GF-D8 (cell line): ENCODE measurements at places on chromosomes 2 and 18.

GRCh38 chr2:147862859-147863516 lies 18.2 kb downstream of the ACVR2A start:
- DNase-seq = no peak

- no peak for DNase-seq
Measured at GRCh38 chr2:147382322-147382948, 462.4 kb upstream of the ACVR2A start.

DNA sequence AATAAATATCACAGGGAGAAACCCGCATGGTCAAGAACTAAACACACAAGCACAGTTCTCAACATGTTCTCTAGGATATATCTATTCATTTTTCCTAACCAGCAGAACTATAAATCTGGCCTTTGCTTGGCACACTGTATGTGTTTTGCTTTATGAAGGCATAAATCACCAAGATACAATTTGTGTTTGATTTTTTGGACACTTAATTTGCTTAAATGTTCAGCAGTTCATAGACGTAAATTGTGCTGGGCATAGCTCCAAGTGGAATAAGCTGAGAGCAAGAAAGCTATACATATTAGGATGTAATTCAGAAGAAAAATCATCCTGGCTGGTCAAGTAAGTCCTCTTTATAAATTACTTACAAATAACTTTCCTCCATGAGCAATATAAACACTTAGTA lies 341.5 kb upstream of the ATP5MC3 start:
- no peak for DNase-seq

- no peak for DNase-seq
Measured at GRCh38 chr18:70370762-70371733, 82.2 kb downstream of the SOCS6 start.

GRCh38 chr2:83079007-83079406 lies 1380.1 kb downstream of the SUCLG1 start:
- DNase-seq = no peak

DNA sequence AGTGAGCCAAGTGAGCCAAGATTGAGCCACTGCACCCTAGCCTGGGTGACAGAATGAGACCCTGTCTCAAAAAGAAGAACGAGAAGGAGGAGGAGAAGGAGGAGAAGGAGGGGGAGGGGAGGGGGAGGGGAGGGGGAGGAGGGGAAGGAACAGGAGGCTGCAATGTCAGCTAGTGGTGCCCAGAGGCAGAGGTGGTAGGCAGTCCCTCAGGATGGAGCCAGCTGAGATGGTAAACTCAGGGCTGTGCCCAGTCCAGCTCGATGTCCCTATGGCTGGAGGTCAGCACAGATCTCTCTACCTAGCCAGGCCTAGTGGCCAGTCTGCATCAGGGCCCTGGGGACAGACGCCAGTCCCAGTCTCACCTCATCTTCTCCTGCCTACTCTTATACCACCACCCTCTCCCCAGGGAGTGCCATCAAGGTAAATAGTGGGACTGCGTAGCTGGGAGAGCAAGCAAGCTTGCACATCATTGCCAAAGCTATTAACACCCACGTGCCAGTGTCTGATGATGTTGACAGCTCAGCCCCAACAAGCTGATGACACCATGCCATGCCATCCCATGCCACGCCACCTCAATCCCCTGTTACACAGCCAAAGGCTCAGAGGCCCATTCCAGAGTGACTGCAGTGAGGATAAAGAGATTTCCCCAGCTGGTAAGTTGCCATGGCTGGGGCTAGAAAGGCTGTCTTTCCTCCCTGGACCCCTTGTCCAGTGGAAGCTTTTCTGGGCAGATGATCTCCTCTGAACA lies 7.6 kb upstream of the PLB1 start:
- DNase-seq = no peak

DNA sequence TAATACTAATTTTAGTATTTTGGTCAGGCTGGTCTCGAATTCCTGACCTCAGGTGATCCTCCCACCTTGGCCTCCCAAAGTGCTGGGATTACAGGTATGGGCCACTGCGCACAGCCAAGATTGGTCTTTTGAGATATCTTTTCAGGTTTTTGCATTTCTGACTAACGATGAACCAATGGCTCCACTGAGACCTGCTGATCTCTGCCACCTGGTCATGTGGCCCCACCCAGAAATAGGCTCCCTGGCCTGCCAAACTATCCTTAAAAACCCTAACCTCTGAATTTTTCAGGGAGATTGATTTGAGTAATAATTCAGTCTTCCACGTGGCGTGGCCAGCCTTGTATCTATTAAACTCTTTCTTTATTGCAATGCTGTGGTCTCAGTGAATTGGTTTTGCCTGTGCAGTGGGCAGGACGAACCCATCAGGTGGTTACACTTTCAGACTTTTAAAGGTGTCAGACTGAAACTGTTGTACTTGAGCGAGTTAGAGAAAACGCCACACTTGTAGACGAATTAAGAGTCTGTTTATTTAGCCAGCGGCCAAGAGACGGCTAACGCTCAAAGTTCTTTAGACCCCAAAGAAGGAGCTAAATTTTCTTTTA lies 85.8 kb upstream of the MSH6 start:
- no peak for DNase-seq

DNA sequence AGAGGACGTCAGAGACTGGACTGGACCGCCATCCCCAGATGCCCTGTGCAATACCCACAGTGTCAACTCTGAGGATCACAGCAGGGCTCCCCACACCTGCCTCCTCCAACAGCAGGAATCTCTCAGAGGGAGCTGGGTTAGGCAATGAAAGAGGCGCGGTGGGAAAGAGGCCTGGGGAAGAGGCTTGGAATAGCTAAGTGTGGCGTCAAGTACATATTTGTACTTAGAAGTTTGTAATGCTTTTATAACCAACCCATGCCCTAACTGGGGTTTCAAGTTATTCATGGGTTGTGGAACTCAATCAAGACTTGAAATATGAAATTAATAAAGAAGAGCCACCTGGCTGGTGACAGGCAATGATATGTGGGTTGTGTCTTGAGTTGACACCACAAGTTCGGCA lies 28.7 kb downstream of the CYP26B1 start:
- no peak for DNase-seq

GRCh38 chr18:66440433-66440832 lies 163.5 kb downstream of the CDH19 start:
- DNase-seq = no peak

GRCh38 chr2:231001036-231001435 lies 5.1 kb downstream of the SPATA3 start:
- no peak for DNase-seq

DNA sequence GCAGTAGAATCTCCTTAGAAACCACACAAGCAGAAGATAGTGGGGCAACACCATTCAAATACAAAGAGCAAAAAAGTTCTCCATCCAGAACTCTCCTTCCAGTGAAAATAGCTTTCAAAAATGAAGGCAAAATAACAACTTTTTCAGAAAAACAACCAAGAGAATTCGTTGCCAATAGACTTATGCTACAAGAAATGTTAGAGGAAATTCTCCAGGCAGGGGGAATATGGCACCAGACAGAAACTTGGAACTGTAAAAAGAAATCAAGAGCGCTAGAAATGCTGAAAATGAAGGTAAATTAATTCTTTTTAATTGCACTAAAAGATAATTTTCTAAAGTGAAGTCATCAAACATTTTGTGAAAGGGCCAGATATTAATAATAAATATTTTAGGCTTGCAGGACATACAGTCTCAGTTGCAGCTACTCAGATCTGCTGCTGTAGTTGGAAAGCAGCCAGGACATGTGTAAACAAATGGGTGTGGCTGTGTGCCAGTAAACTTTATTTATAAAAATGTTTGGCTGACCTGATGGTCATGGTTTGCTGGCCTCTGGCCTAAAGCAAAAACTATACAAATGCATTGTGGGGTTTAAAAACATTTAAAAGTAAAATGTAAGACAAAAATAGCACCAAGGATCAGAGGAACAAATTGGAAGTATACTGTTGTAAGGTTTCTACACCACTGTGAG lies 73.7 kb upstream of the TGFA start:
- DNase-seq = no peak

DNA sequence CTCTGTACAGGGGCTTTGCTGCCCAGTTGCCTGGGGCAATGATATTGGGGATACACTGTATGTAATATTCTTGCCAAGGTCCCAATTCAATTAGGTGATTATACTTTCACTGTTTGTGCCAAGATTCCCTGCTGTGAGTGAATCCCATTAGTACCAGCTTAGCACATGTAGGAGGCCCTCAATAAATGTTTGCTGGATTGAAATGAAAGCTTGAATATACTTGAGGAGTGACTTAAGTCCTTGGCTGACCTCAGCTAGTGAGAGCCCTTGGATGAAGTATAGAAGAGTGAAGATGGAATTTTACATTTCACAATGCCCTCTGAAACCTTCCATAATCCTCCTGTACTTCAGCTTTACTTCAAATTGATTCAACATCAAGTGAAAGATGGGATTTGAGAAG lies 102.9 kb downstream of the GATA6 start:
- DNase-seq = no peak

DNA sequence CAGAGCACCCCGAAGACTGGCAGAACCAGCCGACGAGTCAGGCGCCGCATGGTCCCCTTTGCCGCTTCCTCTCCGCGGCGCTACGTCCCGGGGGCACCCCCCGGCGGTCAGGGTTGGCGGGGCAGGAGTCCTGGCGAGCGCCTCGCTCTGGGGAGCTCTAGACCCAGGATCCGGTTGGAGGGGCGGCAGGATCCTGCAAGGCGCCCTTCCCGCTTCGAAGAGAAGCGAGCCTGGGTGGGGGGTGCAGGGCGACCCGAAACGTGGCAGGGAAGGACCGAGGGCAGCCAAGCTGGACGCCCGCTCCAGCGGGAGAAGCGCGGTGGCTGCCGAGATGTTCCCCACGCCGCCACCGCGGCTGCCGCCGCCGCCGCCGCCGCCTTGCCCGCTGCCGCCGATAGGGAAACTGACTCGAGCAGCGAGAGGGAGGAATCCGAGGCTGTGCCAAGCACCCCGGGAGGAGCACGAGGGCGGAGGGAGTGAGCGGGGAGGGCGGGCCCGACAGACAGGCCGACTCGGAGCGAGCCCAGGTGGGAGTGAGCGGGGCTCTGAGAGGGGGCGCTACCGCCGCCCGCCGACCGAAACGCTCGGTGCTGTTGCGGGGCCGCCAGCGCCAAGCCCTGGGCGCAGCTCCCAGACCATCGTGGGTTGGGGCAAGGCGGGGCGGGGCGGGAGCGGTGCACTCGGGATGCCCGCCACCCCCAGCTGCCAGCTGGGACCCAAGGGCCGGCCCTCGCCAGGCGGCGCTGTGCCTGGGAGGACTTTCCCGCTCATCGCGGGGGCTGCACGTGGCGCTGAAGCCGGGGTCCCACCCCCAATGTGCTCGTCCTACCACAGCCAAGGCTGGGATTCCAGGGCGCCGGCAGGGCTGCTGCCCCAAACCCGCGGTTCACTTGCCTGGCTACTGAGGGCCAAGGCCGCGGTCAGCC lies at the start of gene GALNT14:
Gene GALNT14 (minus strand): TSS at position 404 of the 926 bp plus-strand sequence. CDS start 354 bp downstream, at position 50.
- peak; percentile 60 for DNase-seq

DNA sequence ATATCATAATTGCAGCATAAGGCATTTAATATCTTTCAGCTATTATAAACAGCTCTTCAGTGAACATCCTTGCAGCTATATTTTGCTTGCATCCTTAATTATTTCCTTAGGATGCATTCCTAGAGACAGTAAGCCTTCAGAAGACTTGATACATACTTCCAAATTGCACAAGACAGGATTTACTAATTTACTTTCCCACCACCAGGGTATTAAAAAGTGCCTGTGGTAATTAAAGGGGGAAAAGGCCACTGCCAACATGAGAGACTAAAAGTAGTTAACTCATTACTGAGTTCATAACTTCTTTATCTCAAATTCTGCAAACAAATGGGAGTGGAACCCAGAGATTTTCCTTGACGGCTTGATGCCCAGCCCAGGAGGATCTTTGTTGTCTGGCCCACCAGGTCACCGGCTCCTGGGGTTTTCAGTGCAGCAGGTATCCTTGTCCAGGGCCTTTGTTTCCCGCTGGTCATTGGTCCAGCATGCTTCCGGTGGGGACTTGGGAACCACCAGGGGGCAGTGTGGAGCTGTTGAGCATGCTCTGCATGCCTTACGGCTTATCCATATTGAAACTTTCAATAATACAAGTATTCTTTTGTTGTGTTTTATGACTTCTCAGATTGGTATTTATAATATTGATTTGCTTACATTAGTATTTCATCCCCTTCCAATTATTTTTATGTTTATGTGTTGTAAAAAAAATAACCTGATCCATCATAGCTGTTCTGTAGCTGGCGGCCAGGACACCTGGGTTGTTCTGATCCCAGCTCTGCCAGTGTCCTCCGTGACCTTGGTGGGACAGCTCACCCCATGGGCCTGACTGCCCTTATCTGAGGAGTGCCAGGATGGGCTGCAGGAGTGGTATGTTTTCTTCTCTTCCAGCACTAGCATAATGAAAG lies 61.4 kb downstream of the TGOLN2 start:
- DNase-seq = no peak

DNA sequence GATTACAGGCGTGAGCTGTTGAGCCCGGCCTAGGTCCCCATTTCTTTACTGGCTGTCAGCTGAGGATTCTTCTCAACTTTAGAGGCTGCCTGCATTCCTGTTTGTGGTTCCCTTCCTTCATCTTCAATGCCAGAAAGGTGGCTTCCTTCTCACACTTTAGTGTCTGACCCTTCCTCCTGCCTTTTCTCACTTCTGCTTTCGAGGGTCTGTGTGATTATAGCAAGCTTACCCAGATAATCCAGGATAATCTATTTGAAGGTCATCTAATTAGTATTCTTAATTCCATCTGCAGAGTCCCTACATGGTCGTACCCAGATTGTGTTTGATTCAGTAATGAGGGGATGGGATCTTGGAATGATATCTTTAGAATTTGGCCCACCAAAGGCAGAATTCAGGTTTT lies 157.4 kb downstream of the TANC1 start:
- no peak for DNase-seq

GRCh38 chr2:48200620-48201293 lies 294.5 kb upstream of the FBXO11 start:
- DNase-seq = no peak

- no peak for DNase-seq
Measured at GRCh38 chr2:164438490-164439205, 182.6 kb downstream of the GRB14 start.

GRCh38 chr18:10454681-10455557 lies 484 bp downstream of the APCDD1 start:
- no peak for DNase-seq

- no peak for DNase-seq
Measured at GRCh38 chr2:95234286-95234785, 27.0 kb downstream of the ZNF892 start.

DNA sequence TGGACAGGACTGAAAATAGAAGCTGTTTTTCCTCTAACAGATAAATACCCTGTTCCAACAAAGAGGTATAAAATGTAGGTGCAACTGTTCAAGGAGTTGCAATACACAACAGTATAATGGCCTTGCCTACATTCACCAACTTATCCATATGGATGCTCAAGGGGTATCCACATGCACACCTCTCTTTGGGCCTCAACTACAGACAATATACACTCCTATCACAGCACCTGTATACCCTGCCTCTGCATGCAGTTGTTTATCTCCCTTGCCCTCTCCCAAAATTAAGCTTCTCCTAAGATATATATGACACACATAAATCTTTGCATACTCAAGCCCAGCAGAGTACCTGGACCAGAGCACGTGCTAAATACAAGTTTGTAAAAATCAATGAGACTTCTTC lies 37.3 kb downstream of the DARS1 start:
- DNase-seq = no peak

DNA sequence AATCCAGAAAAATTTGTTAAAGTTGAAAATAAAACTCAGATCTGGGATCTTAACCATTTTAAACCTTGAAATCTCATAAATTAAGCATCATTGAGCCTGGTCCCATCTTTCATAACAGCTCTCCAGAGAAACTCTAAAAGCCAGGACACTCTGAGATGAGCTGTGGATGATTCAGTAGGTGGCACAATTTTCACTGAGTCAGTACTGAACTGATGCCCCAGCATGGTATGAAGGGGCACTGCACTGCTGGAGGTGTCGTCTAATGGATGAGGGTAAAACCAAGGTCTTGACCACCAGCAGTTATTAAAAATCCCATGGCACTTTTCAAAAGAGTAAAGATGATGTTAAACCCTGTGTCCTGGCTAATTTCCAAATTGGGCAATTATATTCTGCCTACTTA lies 170.6 kb downstream of the FIGN start:
- DNase-seq = no peak
